ENCODE measurements at places on chromosomes 13 and 19.

- no peak for DNase-seq
These were observed 19.3 kb downstream of the TMED1 start for GRCh38 chr19:10816691-10817090.

- DNase-seq = no peak
These were observed 3.6 kb upstream of the DNAJC15 start for GRCh38 chr13:43019811-43020210.

- DNase-seq = no peak
These were observed 15.9 kb upstream of the EFNB2 start for GRCh38 chr13:106551350-106551749.

DNA sequence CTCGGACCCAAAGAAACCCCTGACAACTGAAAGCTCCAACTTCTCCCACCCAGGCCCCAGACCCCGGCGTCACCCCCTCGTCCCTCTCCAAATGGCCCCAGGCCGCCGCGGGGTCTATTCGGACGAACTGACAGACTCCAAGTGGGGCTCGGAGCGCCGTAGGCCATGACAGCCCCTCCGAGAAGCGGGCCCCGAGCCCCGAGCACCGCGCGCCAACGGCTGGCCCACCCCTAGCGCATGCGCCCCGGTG lies 360 bp downstream of the DDX39A start:
- DNase-seq = no peak

DNA sequence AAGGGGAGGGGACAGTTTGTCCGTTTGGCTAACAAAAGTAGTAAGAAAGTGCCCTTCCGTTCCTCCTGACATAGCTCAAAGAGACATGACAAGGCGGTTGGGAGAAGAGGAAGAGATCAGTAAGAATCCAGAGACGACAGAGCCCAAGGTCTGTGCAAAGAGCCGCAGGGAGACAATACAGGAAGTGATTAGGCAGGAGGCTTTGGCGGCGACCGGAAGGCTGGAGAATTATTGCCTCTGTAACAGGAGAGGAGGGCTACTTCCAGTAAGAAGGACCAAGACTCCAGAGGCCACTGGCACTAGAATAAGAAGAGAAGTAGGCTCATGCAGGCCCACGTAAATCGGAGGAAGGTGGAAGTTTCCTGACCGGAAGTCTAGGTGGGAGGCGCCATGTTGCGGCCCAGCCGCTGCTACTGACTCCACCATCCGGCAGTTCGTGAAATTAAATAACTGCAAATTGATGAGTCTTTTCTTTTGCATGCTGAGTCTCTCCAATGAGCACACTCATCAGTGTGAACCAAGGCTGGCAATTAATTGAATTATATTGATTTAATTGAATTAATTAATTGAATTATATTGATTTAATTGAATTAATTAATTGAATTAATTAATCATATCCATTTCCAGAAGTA lies 9.9 kb downstream of the RFX2 start:
- no peak for DNase-seq

DNA sequence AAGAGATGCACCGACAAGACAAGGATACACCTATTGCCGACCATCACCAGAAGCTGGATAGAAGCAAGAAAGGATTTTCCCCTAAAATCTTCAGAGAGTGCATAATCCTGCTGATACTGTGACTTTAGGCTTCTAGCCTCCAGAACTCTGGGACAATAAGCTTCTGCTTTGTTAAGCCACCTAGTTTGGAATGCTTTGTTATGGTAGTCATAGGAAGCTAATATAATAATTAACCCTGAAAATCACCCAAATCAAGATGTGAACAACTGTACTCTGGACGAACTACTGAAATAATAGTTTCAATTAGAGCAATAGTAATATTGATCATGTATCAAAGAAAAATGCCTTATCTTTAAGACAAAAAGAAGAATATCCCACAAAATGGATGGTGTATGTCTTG lies 524.6 kb downstream of the EFNB2 start:
- DNase-seq = no peak

- no peak for DNase-seq
These were observed 5.3 kb downstream of the MISP start for GRCh38 chr19:756236-756635.

GRCh38 chr13:40187841-40188591 lies 478.4 kb downstream of the FOXO1 start:
- no peak for DNase-seq

DNA sequence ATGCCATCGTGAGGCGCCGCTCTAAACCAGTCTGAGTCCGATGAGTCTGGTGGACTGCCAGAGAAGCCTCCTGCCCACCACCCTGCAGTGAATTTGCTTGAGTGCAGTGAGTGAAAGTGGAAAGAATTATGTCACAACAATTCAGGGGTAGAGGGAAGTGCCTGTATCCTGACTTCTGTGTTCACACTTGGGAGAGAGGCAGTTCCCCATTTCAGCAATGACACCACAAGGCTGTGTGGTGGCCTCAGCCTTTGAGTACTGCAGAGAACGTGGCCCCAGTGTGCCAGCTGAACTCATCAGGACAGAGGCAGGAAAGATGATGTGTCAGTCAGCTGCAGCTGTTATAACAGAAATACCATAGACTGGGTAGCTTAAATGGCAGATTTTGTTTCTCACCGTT lies 155.6 kb downstream of the COG6 start:
- no peak for DNase-seq

DNA sequence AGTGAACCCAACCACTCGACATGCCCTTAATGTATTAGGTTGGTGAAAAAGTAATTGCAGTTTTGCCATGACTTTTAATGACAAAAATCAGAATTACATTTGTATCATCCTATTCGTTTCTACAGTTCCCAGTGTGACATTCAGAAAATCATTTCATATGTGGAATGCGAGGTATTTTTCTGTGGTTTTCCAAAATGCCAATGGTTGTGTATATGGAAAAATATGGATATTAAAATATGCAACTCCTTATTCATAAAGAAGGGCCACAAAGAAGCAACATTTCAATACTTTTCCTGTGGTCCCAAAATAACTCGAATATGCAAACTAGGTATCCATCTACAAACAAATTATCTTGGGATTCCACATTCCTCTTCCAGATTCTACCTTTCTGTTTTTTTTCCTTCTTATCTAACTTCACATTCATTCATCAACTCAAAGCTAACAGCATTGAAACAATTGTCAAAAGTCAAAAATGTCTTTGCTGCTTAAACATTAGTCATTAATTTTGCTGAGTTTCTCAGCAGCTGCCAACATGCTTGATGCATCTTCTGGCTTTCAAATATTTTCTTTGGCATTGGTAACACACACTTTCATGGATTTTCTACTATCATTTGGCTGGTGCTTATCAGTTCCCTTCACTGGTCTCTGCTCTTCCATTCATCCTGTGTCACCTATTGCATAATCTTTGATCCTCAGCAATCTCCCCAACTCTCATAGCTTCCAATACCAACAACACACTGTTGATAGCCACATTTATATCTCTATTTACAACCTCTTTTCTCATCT lies 1445.4 kb downstream of the EFNB2 start:
- no peak for DNase-seq

DNA sequence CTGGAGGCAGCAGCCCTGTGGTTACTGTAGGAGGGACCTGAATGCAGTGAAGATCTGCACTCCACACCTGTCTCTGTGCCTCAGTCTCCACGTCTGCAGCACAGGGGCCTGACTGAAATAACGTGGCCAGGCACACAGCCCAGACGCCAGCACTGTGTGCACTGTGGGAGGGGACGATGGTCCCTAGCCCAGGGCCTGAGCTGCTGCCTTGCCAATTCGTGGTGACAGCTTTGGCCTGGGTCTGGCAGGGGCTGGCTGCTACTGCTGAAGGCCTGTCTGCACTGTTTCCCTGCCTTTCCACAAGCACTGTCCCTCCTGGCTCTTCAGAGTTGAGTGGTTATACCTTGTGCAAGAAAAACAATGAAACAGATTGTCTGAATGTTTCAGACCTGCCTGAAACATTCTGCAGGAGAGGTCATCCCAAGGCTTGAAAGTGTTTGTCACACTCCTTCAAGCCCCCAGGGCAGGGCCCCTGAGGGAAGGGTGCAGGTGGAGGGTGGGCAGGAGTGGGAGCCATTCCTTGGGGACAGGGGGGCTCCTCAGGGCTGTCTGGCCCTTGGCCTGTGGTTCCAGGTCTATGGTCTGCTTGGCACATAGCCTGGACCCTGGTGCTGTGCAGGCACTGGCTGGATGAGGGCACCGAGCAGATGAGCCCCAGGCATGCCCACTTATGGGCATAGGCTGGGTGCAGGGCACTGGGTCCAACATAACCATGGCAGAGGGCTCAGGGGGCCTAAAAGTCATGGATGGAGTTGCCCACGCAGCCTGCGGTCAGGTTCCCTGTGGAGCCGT lies 38.7 kb upstream of the LDLR start:
- DNase-seq = no peak

- DNase-seq = peak; percentile 56
These were observed 15.2 kb downstream of the UPF1 start for GRCh38 chr19:18846862-18847548.

DNA sequence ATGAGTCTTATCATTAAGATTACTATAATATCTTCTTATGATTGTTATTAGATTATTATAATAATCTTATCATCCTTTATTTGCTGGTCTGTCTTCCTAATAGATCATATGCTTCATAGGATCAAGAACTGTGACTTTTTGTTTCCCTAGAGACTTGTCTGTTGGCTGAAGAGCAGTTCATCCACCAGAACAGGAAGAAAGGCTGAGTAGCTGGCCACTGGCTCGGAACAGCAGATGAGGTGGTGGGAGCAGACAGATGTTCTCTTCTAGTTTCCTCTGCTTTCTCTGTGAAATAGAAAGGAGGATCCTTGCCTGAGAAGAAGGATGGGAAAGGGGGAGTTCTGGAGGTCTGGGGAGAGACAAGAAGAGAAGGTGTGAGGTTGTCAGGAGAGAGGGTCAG lies 120.0 kb downstream of the CCNA1 start:
- no peak for DNase-seq

All from NCI-H2081 (cell line).